Astrocyte (in vitro differentiated cells and primary cell): ENCODE measurements at places on chromosomes 11 and 22. TPM values are rescaled to one million over a fixed set of nuclear protein-coding genes. Genes with fewer than 3 reads are reported as not detected.

The APOBEC3F gene
- 10.4 and 11.0 TPM in 2 replicates for total RNA-seq

The TPCN2 gene
- 8.4 and 9.5 TPM in 2 replicates for total RNA-seq

The CRKL gene
- 59.5 and 63.0 TPM in 2 replicates for total RNA-seq

The ESAM gene
- total RNA-seq: 9.4 and 22.0 TPM in 2 replicates

The SLC1A2 gene
- 0.14 and 0.25 TPM in 2 replicates for total RNA-seq

The P2RY2 gene
- total RNA-seq: 0.12 and 0.30 TPM in 2 replicates

The APOL5 gene
- not detected in 2 replicates for total RNA-seq

The SYT7 gene
- total RNA-seq: 3.7 and 3.8 TPM in 2 replicates

The TEX12 gene
- not detected in 2 replicates for total RNA-seq

The NAV2 gene
- 17.6 and 20.6 TPM in 2 replicates for total RNA-seq

The ZW10 gene
- total RNA-seq: 16.6 and 17.9 TPM in 2 replicates

The OR5A1 gene
- total RNA-seq: not detected in 2 replicates

The CLCF1 gene
- total RNA-seq: 17.4 and 17.6 TPM in 2 replicates

The SERHL2 gene
- total RNA-seq: 1.2 and 2.2 TPM in 2 replicates
